ENCODE measurements at places on chromosomes 5 and 9.

- DNase-seq, result no peak
Observed at GRCh38 chr9:106766616-106767015, 96.3 kb upstream of the ZNF462 start.

GRCh38 chr5:139611703-139612584 is 36.2 kb upstream of the CXXC5 start:
- no peak for DNase-seq

GRCh38 chr5:28374492-28374967 is 1336.1 kb upstream of the CDH9 start:
- no peak for DNase-seq

- no peak for DNase-seq
Observed at GRCh38 chr9:68750786-68751185, 45.7 kb downstream of the PIP5K1B start.

GRCh38 chr9:8723195-8723594 is 923.6 kb upstream of the DMAC1 start:
- no peak for DNase-seq

DNA sequence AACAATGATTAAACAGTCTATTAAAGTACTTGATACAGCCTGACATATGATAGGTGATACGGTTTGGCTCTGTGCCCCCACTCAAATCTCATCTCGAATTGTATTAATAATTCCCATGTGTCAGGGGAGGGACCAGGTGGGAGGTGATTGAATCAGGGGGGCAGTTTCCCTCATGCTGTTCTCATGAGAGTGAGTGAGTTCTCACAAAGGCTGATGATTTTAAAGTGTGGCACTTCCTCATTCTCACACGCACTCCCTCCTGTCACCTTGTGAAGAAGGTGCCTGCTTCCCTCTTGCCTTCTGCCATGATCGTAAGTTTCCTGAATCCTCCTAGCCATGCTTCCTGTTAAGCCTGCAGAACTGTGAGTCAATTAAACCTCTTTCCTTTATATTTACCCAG is 40.1 kb upstream of the TARS1 start:
- DNase-seq, result no peak

DNA sequence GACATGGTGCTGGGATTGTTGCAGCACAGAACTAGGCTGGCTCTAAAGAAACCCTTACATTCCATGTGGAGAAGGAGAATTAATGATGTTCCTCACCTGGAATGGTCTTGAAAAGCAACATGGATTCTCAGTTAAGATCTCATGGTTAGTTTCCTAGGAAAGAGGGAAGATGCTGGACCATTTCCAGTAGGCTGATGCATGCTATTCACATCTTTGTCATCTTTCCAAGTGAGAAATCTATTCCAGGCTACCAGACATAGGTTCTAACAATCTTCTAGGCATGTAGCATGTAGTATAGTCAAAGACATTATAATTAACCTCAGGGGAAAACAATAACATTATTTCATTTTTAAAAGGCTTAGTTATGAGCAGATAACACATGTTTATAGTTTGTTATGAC is 44.3 kb downstream of the TMEM252 start:
- no peak for DNase-seq

- no peak for DNase-seq
Observed at GRCh38 chr5:174141398-174141797, 95.9 kb downstream of the NSG2 start.

GRCh38 chr5:36662291-36662851 is 56.0 kb downstream of the SLC1A3 start:
- DNase-seq, result no peak

- no peak for DNase-seq
Observed at GRCh38 chr9:94624629-94625028, 14.7 kb downstream of the FBP1 start.

DNA sequence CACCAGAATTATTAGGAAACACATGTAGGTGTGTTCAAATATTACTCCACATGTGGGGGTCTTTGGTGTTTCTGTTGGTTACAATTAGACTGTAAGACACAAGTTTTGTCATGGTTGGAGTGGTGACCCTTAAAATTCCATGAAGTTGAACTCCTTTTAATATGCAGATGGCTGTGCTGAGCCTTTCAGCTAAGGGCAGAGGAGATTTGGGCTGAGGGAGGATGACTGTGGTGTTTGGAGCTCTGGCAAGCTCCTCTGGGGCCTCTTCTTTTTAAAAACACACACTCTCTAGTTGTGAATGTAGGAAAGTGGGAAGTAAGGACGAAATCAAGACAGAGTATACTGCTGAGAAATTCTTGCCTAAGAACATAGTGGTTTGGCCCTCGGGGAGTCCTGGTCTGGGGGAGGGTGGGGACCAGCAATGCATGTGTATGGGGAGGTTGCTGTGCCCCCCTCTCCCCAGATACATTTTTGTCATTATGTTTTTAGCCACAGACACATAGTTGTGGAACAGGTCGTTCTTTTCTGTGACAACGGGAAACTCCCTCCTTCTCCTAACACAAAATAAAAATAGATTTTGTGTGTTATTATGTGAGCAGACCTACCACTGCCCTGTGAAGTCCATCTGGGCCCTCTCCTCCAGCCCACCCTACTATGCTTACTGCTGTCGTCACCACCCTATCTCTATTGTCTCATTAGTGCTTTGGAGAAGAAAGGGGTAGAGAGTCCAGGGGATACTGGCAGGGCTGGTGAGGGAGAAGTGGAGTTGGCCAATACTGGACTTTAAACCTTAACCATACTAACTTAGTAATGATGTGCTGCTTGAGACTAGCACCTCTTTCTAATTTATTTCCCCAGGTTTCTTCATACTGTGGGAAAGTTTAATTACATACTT is 10.0 kb downstream of the SMARCA2 start:
- no peak for DNase-seq

DNA sequence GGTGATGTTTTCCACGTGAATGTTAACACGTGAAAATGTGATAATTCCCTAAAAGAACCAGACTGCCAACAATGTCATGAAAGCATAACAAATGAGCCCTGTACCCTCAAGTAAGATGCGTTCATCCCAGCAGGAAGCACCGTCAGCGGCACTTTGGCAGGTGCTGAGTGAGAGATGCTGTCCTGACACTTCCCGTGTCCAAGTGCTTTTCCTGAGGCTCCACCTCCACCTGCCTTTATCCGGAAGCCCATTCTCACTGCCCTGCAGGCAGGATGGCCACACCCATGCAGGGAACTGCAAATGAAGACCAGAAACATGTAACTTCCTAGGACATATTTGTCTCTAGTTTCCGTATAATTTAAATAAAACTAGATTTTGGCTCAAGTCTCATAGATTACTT is 238.0 kb upstream of the IRX2 start:
- DNase-seq, result no peak

DNA sequence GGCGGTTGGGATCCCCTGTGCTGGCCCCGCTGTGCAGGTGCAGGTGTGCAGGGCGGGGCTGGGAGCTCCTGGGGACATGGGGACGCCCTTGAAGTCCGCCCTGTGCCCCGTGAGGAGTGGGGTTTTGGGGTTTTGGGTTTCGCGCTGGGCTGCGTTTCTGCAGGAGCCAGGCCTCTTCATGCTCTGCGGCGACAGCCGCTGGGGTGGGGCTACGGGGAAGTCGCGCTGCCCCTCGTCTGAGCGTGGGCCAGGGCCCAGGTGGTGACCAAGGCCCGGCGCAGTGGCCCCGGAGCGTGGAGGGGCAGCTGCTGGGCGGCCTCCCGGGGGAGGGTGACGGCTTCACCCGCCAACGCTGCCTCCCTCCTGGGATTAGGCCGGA is 47.8 kb upstream of the IRX4 start:
- no peak for DNase-seq

DNA sequence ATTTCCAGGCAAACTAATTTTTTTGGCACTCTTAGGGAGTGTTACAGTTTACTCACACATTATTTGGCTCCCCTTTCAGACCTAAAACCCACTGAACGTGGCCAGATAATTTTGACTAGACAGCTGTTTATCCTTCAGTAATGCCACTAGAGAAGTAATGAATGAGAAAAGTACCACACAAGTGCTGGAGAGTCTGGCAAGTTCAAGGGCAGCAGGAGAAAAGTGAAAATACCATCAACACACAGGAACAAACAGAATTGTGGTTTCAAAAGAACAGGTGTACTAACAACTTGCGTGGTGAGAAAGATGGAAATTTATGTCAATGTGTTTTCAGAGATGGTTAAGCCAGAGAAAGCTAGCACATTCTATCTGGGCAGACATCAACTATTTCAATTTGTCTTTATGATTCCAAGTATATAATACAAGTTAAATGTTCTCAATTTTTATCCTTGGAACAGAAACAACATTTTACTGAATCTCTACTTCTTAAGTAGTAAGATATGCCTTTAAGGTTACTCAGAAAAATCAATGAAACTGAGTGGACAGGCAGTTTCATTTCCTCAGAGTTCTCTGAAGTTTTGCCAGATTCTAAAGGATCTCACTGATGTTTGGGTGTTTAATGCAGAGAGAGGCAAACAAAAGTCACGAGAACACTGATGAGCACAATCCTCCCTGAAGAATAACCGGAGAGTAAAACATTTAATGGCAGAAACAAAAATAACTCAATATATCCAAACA is 91.0 kb downstream of the ARSB start:
- DNase-seq, result no peak

DNA sequence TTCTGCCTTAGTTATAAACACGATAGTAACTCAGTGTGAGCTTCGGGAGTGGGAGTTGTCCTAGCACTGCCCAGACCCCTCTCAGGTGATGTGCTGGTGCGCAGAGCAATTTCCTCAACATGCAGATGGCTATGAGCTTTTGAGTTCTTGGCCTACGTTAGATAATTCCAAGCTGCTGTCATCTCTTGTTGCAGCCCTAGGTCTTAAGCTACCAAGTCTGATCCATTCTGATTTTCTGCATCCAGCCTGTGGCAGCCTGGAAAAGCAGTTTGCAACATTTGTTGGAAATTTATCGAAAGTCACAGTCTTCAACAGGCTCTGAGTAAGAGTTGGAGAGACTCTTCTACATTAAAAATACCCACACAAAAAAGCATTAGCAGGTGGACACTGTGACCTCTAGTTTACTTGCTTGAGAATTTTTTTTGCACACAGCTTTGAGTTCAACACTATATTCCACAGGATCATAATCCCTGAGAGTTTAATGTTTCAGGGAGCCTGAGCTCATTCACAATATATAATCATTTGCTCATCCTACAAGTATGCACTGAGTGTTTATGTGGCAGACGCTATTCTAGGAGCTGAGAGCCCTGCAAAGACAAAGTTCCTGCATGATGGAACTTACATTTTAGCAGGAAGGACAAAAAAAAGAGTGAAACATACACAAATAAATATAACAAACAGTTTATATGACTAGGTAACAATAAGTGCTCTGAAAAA is 91.6 kb downstream of the UBE2QL1 start:
- DNase-seq, result no peak

- no peak for DNase-seq
Observed at GRCh38 chr9:15155323-15155722, 151.7 kb downstream of the TTC39B start.

DNA sequence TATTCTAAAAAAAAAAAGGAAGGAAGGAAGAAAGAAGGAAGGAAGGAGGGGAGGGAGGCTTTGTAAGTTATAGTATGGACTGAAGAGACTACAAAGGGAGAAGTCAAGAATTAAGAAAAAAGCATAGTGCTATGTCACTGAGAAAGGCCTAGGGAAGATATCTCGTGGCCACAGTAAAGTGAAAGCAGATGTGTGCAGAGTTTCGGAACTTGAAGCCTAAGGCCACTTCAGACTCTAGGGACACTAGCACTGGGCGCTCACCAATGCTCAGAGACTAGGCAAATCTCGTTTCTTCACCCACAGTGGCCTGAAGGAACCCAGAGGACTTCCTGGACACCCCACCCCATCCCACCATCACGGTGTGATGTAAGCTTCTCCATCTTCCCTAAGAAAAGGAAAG is 181.4 kb upstream of the TRPM3 start:
- no peak for DNase-seq

DNA sequence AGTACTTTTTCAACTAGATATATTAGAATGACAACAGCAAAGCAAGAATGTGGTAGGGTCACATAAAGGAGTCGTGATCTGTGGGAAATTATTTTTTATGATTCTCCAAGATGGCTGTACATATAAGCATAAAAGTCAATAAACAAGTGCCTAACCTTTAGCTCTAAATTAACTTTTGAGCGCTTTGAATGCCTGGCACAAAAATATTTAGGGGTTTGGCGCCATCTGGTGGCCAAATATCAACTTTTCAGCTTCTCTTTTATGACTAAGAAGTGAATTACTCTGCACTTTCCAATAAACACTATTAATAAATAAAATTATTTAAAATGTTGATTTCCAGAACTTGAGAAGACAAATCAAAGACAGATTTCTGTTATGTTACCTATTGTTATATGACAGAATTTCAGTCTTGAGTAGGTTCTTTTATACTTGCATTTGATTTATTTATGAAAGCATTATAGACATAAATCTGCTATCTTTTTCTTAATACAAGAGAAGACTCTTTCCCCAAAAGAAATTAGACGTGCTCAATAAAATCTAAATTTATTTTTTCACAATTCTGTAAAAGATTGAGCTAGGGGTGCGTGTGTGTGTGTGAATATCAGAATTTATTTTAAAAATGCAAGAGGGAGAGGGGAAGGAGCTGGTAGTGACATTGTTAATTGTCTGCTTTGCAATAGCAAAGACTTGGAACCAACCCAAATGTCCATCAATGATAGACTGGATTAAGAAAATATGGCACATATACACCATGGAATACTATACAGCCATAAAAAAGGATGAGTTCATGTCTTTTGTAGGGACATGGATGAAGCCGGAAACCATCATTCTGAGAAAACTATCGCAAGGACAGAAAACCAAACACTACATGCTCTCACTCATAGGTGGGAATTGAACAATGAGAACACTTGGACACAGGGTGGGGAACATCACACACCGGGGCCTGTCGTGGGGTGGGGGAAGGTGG is 36.7 kb upstream of the ARRDC3 start:
- no peak for DNase-seq

- DNase-seq, result no peak
Observed at GRCh38 chr5:40599676-40600075, 80.0 kb upstream of the PTGER4 start.

GRCh38 chr9:108058135-108058814 is 568.7 kb upstream of the KLF4 start:
- no peak for DNase-seq

DNA sequence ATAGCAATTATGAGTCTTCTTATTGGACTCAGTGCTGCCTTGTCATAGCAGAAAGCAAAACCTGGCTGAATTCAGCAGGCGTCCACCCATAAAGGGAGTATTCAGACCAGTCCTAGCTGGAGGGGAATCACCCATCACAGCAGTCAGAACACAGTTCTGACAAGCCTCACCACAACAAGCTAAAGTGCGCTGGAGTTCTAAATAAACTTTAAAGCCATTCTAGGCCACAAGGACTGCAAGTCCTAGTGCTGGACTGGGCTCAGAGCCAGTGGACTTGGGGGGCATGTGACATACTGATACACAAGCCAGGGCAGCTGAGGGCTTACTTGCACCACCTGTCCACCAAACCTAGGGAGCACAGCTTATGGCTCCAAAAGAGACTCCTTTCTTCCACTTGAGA is 115.3 kb upstream of the PCSK5 start:
- no peak for DNase-seq

DNA sequence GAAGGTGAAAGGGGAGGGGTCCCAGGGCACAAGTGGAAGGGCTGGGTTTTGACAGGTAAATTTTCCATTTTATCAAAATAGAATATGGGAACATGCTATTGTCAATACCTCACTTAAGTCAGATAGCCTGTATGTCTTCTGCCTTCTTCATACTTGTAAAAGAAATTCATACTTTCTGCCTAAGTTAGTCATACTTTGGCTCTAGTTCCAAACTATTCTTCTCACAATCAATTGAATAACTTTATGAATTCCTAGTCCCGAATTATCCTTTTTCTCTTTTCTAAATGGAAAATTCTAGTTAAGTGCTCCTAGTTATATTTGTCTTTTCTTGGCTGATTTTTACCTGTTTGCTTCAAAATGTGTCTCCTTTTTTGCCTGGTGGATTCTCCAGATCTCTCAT is 271.4 kb downstream of the CSNK1G3 start:
- no peak for DNase-seq

- no peak for DNase-seq
Observed at GRCh38 chr5:75603371-75603770, 7.9 kb upstream of the ANKDD1B start.
